ENCODE measurements at places on chromosomes 1 and 21.
A peak's percentile ranks its signal among the peaks of the same experiment; 100 is the strongest.

DNA sequence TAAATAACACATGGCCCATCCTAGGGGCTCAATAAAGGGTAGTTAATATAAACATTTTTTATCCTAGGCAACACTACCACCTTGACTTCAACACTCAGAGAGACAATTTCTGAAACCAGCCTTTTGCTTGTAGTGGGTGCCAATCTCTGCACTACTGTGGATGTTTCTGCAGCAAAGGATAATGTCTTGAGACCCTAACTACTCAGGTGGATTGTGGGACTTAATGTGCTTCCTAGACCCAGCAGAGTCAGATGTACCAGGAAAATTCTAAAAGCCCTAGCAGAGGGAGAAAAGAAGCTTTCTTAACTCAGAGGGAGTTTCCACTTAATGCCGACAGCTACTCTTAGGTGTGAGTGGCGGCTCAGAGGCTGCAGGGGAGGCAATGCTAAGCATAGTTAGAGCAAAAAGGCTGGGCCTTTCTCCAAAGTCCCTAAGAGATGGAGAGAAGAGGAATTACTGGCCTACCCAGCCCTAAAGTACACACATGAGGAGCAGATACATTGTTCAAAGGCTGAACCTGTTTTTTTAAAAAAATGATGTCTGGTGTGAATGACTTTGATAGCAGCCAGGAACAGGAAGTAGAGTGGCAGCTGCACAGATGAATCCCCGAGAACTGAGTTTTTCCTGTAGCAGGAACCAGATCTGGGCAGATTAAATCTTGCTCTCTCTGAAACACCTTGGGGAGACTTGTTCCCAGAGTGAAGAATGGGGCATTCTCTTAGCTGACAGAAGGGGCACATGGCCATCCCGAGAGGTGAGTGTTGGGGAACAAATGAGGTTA, 33.5 kb upstream of the ABCD3 start:
- peak; percentile 4 for DNase-seq

DNA sequence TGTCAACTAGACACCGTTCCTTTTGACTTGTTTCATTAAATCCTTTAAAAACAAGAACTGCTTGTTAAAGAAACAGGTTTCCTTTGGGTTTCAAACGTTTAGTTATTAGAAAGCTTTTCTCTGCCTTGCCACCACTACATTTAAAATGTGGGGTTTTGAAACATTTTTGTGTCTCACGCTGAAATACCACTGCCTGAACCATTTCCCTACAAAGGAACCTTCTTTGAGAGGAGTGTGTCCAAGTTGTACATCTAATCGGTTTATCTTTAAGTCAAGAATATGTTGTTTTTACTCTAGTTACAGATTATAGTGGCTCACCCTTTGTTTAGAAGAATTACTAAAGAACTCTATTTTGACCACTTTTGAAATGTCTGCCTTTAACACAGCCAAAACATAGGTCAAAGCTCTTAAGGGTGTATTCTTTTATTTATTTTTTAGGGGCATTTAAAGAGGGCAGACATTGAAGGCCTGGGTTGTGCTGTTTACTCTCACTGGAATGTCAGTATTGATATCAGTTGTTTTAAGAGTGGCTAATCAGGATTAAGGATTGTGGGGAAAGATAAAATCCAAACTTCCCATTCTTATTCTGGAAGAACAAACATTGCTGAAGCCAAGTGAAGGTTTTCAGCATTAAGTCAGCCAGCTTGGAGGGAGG, 143.4 kb downstream of the GALNT2 start:
- DNase-seq = no peak

GRCh38 chr1:212129781-212130180, 94.2 kb downstream of the DTL start:
- no peak for DNase-seq

DNA sequence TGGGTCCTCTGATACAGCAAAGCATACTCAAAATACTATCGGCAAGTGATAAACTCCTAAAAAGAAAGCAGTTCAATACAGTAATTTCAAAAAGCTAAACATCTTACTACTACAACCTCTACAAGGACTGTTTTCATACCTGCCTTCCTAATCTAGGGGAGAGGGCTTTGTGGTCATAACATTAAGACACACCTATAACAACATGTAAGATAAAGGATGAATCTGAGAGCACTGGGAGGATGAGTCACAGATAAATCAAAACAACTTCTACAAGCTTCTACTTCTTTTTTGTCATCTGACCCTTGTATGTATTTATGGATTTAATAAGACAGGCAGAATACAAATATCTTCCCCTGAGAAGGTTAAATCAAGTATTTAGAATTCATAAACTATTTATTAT, 40.0 kb downstream of the LTN1 start:
- no peak for DNase-seq

DNA sequence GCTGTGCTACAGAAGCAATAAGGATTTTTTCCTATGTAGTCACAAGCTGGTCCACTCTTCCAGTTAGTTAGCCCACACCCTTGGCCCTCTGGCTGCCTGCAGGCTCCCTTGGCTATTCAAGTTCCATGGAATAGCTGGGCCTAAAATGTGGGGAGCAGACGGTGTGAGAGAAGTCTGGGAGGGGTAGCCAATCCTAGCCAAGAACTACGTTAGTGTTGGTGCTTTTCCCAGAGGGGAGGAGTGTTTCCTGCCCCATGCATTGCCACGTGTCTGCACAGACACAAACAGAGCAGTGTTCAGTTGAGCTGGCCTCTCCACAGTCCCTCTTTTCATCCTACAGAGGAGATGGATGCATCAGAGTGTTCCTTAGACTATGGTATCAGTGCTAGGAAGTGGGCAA, 59.0 kb upstream of the IPO9 start:
- DNase-seq = no peak

- DNase-seq = peak; percentile 53
Measured at GRCh38 chr1:6052543-6053205, 7.0 kb downstream of the KCNAB2 start.

GRCh38 chr1:220249522-220249921, 22.7 kb downstream of the RAB3GAP2 start:
- no peak for DNase-seq

DNA sequence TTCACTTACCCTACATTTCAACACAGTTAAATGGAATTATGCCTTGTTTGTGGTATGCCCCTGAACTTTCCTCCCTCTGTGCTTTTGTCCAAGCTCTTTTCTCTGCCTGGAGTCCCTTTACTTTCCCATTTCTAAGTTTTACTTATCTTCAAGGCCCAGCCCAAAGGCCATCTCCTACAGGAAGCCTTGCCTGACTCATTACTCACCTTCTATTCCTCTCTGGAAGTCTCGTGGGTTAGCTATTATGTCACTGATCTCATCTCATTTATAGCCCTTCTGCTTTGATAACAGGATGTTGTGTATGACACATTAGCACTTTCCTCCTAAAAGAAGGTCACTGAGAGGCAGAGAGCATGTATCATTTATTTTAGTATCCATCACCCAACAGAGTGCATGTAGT, 78.8 kb upstream of the CD1D start:
- DNase-seq = no peak

DNA sequence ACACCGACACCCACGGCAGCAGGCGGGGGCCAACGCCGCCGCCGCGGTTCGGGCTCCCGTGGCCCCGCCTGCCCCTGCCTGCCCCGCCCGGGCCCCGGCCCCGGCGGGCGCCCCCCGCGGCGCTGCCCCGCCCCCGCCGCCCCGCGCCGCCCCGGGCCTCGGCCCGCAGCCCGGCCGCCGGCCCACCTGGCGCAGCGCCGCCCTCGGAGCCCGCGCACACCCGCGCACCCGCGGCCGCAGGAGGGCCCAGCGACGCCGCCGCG, at the start of gene WNT3A:
WNT3A (plus strand) TSS at position 213 of the 263 bp plus-strand sequence. CDS start 131 bp downstream, outside the sequence.
- DNase-seq = no peak

DNA sequence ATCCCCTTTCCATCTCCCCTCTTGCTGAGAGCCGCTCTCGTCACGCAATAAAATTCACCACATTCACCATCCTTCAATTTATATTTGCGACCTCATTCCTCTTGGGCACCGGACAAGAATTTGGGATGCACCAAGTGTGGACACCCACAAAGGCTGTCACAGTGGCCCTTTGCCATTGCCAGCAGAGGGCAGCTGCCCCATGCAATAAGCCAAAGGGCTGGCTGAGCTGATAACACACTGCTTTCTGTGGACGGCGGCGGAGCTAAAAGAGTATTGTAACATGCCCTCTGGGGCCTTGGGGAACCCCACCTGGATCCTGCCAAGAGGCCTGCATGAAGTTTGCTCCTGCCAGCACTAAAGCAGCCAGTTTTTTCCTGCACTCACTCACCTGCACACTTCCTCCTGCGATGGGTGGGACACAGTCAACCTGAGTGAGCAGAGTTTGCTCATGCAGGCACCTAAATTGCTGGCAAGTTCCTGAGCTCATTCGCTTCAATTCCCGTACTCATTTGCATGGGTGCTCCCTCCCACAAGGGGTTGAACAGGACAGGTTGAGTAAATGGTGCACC, 792.3 kb upstream of the ADAMTS5 start:
- no peak for DNase-seq

- no peak for DNase-seq
Measured at GRCh38 chr1:9904596-9904995, 5.5 kb downstream of the CTNNBIP1 start.

GRCh38 chr1:14826172-14826636, 227.7 kb downstream of the KAZN start:
- DNase-seq = no peak

- DNase-seq = no peak
Measured at GRCh38 chr1:39204441-39205081, at the start of gene MACF1. Gene MACF1 (plus strand): TSS chr1:39204695. CDS start chr1:39205023, 328 bp downstream.

- DNase-seq = no peak
Measured at GRCh38 chr1:81594206-81594605, 206.5 kb upstream of the ADGRL2 start.

- DNase-seq = peak; percentile 74
Measured at GRCh38 chr1:108661030-108661609, at the start of gene HENMT1. Gene HENMT1 (minus strand): TSS chr1:108661093. CDS start chr1:108659884, 1,209 bp downstream.

- DNase-seq = no peak
Measured at GRCh38 chr1:240734001-240734400, 122.0 kb upstream of the GREM2 start.

GRCh38 chr1:239125893-239126292, 260.5 kb upstream of the CHRM3 start:
- DNase-seq = no peak

DNA sequence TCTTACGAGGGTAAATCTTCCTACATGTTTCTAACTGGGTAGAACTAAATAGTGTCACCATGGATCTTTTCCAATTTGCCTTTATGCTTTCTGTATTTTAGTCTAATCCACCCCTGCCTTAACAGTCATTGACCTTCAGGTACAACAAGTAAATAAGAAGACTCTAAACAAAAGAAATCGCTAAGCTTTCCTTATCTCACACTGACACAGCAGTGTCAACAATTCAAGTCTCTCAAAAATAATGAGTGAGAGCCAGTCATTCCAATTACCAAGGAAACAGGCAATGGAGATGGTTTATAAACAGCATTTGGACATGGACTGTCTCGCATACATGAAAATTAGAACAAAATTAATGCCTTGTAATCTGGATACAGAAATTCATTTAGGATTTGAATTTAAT, 365.8 kb downstream of the VAV3 start:
- DNase-seq = no peak

DNA sequence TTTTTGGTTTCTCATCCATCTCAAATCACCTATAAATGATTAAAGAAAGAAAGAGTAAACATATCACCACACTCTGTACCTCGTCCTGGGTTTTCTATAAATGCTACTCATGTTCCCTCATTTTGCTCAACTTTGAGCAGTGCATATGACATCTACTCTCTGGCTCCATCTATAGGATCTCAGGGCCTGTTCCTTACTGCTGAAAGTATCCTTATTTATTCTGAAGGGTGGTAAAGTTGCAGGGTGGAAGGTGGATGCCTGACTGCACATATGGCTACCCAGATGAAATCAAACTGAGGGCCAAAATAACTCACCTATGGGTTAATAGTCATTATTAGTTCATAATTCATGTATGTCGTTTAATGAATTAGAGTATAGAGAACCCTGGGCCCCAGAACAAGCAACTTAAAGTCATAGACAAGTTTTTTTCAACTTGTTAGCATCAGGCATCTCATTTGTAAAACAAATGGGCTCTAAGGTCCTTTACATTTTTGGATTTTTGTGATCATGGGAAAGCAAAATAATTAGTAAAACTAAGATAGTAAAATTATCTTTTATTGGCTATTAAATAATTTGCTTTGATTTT, 46.5 kb downstream of the NCF2 start:
- no peak for DNase-seq

DNA sequence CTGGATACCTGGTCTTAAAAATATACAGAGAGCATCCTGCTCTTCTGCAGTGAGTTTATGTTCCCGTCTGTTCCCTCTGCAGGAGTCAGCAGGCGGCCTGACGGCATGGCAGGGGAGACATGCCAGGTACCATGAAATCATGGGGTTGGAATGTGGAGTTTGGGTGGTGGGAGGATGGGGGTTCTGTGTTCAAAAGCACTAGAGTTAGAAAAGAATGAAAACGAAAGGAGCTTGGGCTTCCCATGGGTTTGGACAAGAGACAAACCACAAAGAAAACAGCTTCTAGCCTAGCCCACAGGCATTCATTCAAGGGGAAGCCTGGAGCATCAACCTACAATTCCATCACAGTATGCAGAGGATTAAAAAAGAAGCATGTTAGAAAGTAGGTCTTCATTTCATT, 59.9 kb downstream of the WARS2 start:
- no peak for DNase-seq

DNA sequence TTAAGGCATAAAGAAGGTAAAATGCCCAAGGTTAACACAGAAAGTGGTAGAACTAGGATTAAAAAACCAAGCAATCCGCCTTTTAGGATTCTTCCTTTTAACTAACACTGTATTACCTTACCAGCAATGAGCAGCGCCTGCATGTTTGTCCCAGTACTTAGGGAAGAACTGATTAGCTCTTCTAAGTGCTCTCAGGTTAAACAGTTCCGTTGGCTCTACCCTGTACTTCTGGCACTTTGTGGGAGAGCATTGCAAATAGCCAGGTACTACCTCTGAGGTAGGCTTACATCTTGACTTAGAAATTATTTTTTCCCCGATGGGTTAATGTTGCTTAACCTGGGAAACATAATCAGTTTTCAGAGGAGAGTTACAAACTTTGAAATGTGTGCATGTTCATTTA, 21.5 kb downstream of the DHX9 start:
- no peak for DNase-seq

DNA sequence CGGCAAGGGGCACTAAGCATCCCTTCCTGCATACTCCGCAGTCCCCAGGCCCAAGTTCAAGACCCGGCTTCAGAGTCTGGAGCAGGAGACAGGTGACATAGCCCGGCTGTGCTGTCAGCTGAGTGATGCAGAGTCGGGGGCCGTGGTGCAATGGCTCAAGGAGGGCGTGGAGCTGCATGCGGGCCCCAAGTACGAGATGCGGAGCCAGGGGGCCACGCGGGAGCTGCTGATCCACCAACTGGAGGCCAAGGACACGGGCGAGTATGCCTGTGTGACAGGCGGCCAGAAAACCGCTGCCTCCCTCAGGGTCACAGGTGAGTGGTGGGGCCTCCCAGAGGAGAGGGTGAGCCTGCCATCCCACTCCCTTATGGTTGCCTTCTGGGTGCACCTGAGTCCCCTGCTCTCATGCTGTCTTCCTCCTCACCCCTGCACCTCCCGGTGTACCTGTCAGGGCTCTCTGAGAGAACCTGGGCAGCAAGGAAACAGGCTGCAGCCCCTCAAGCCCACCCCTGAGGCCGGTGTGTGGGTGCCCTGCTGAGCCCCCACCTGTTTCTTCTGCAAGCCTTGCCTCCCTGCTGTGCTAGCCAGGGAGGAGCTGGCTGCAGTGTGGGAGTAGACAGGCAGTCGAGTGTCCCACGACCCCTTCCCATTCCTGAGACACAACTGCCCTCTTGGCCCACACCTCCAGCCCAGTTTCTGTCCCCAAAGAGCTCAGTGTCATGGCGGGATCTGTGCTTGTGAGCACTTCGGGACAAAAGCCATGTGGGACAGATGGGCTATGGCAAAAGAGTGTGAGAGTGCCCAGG, 99.2 kb downstream of the TRIM11 start:
- no peak for DNase-seq

GRCh38 chr1:219081943-219082925, 91.4 kb upstream of the LYPLAL1 start:
- DNase-seq = no peak
